CD4-positive, alpha-beta T cell treated with Interleukin-6 at 100 ng/mL for 8 hours (primary cell): ENCODE measurements at places on chromosomes 12 and 14.

DNA sequence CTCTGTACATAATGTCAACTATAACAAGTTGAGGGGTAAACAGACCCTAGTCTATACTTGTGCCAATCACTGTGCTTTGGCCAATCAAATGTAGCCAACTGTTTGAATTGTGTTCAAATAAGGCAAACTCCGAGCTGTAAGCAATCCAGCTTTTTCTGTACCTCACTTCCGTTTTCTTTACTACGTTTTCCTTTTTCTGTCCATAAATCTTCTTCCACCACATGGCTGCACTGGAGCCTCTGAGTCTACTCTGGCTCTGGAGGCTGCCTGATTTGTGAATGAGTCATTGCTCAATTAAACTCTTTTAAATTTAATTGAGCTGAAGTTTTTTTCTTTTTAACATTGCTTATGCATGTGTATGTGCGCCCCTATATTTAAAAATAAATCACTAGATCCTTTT is 29.7 kb downstream of the CLEC1A start:
- DNase-seq = no peak

- no peak for DNase-seq
Observed at GRCh38 chr12:106434526-106434925, 77.0 kb downstream of the POLR3B start.

- no peak for DNase-seq
Observed at GRCh38 chr12:132925597-132926414, 30.3 kb downstream of the ZNF605 start.

DNA sequence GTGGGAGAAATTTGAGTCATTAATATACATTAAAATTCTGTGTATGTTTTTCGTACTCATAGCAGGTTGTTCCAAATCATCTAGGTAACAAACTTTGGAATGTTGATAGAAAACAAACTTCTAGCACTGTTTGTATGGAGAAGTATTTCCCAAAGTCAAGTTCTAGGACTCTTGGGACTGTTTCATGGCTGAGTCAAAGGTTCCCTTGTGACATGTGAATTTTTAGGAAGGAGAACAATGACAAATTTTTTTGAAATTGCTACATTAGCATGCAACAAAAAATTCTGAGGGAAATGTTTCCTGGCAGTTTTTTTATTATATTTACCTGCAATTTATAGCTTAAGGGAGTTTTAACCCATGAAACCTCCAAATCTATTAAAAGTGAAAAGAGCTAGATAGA is 73.8 kb downstream of the RASSF8 start:
- DNase-seq = no peak

GRCh38 chr12:45938566-45938965 is 51.8 kb downstream of the SCAF11 start:
- no peak for DNase-seq

- no peak for DNase-seq
Observed at GRCh38 chr12:569091-569676, 94.1 kb downstream of the NINJ2 start.

- DNase-seq = no peak
Observed at GRCh38 chr12:49527361-49528130, 11.3 kb upstream of the KCNH3 start.
